CD4-positive, alpha-beta T cell (primary cell): ENCODE measurements at places on chromosomes 13 and 19. TPM values are rescaled to one million over a fixed set of nuclear protein-coding genes. Genes with fewer than 3 reads are reported as not detected.

Gene ZIM2
- not detected for total RNA-seq

GRCh38 chr13:30870049-30870884, 35.8 kb upstream of the MEDAG start:
- DNase-seq, result no peak
- no peaks in the 10 kb centered on the region for H3K36me3 ChIP-seq
- no peak overlapping the region for H3K27ac ChIP-seq
- peaks cover 6% of the 10 kb centered on the region for H3K27me3 ChIP-seq
- H3K4me1 ChIP-seq, result peaks cover 3% of the 10 kb centered on the region

- no peak overlapping the region for H3K4me3 ChIP-seq
- peaks cover 6% of the 10 kb centered on the region for H3K4me1 ChIP-seq
- H3K27ac ChIP-seq, result no peak overlapping the region
- no peak for DNase-seq
- H3K36me3 ChIP-seq, result no peaks in the 10 kb centered on the region
Observed at GRCh38 chr13:42056146-42056545, 7.7 kb downstream of the DGKH start.

GRCh38 chr19:51480590-51480989, 2.3 kb downstream of the CEACAM18 start:
- H3K36me3 ChIP-seq, result no peaks in the 10 kb centered on the region
- no peaks in the 10 kb centered on the region for H3K4me1 ChIP-seq
- H3K4me3 ChIP-seq, result no peak overlapping the region
- no peak for DNase-seq
- peaks cover 13% of the 10 kb centered on the region for H3K27me3 ChIP-seq

Gene CFD
- 2.9 TPM for total RNA-seq
